ENCODE measurements at places on chromosomes 11 and 22.

GRCh38 chr11:125743681-125744080 is 2.4 kb upstream of the PATE1 start:
- peak; percentile 6 for DNase-seq

- DNase-seq = peak; percentile 54
Observed at GRCh38 chr11:63592975-63593395, 21.2 kb downstream of the PLAAT3 start.

DNA sequence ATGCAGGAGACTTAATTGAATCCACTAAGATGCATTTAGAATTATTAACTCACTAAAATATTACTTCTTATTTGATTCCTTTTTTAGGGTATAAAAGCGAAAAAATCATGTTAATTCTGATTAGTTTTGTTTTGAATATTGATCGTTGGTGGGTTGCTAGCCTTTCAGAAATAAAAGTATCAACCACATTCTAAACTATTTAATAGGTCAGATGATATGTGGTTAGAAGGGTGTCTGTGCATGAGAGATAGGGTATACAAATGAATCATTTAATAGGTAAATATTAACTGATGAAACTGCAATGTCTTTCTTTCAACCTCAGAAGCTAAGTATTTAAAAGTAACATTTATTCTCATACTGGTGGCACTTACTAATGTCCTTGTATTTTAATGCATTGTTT is 515.1 kb downstream of the CNTN5 start:
- DNase-seq = no peak

- DNase-seq = no peak
Observed at GRCh38 chr22:29700900-29701154, 19.0 kb upstream of the CABP7 start.

GRCh38 chr11:33063326-33063881 is 24.0 kb downstream of the TCP11L1 start:
- DNase-seq = peak; percentile 59

GRCh38 chr11:33549483-33549882 is 151.1 kb downstream of the C11orf91 start:
- DNase-seq = no peak

GRCh38 chr11:40647295-40647694 is 812.2 kb downstream of the LRRC4C start:
- DNase-seq = no peak

- DNase-seq = peak; percentile 85
Observed at GRCh38 chr11:106998116-106998915, 20.0 kb downstream of the GUCY1A2 start.

DNA sequence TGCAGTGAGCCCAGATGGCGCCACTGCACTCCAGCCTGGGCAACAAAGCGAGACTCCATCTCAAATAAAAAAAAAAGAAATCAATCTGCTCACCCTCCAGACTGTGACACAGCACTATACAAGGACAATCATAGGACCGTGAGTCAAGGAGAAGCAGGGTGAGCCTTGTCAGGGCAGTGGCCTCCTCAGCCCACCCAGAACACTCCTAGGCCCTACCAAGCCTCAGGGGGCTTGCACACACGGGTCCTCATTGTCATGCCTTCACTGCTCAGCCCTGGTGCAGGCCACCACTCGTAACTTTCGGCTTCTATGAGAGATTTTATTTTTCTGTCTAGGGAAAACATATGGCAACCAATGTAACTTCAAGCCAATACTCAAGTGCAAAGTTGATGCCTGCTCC is 35.8 kb downstream of the DGCR2 start:
- DNase-seq = no peak

DNA sequence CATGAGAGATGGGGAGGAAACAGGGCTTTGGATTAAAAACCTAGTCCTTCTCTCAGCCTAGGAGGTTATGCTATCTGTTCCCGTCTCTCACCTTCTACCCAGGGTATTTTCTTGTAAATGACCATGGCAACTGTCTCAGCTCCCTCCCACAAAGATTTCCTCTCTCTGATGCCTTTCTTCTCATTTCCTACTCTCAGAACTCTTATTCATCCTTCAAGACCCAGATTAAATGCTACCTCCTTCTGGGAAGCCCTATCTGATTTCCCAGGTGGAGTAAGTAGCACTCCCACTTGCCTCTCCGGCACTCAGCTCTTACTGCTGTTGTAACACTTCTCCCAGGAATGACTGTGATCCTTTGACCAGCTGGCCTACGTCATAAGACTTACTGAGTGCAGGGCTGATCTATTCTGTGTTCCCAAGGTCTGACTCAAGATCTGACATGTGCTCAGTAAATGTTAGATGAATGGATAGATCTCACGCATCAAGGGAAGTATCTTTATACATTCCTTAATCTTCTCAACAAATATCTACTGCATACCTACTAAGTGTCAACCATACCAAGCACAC is 175.0 kb downstream of the TENM4 start:
- no peak for DNase-seq

GRCh38 chr11:34464591-34465051 is 25.9 kb downstream of the CAT start:
- no peak for DNase-seq

DNA sequence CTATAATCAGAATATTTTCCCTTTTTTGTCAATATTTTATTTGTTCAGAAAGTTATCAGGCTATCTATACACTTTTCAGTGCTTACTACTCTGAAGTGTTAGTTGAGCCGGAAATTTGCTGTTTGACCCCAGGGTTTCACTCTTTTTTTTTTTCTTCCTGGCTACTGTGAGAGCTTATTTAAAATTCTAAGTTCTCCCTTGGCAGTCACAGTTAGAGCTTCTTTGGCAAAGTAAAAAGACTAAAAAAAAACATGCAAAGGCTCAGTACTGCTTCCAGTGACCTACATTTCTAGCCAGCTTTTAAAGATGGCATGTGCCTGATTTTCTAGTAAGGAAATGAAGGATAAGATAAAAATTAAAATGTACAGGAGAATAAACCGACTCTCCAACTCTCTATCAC is 48.4 kb downstream of the ELP4 start:
- no peak for DNase-seq

- no peak for DNase-seq
Observed at GRCh38 chr11:111860257-111860656, 11.1 kb downstream of the ALG9 start.

GRCh38 chr11:112884012-112884767 is 77.0 kb upstream of the NCAM1 start:
- no peak for DNase-seq

- no peak for DNase-seq
Observed at GRCh38 chr11:119765628-119766027, 36.6 kb upstream of the NECTIN1 start.

DNA sequence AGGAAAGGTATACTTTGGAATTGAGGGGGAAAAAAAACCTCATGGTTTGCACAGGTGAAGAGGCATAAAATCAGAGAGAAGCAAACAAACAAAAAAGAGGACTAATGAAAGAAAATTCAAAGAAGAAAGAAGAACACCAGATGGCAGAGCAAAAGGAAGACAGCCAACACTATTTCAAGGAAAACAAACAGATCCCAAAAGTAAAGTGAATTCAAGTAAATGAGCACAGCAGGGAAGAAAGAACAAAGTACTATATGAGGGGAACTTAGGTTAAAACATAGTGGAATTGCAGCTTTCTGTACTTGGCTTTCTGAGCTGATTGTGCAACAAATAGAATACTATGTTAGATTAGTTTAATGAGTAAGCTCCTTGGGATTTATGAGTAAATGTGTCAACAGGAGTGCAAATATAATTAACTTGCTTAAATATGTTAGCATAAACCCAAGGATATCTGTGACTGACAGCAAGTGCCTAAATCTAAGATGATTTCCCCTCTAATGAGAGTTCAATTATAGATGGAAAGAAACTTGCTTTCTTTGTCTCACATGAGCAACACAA is 404.6 kb upstream of the CNTN5 start:
- DNase-seq = no peak

- DNase-seq = peak; percentile 75
Observed at GRCh38 chr11:75233754-75234172, 6.8 kb upstream of the TPBGL start.

- peak; percentile 96 for DNase-seq
Observed at GRCh38 chr11:10307400-10308200, 2.7 kb downstream of the ADM start.

DNA sequence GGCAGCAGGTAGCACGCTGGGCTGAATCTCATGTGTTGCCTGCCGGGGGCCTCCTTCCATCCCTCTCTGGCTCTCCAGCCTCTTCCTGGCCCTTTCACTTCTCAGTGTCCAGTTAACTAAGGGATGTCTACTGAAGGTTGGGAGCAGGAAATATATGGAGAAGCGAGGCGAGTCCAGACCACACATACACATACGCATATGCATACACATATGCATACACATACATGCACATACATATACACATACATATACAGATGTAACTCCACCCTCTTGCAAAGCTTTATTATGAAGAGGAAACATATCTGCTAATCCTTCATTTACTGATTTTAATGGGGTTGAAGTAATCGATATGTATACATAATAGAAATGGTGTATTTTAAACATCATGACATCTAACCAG is 636.1 kb upstream of the CCDC179 start:
- DNase-seq = no peak

All from EH (cell line).